Natural killer cell treated with Interleukin-12 subunit alpha and Interleukin-12 subunit beta and Interleukin-15 and Interleukin-18, amount 100 ng/mL, for 72 hours (primary cell): ENCODE measurements at places on chromosomes 3 and 15.

DNA sequence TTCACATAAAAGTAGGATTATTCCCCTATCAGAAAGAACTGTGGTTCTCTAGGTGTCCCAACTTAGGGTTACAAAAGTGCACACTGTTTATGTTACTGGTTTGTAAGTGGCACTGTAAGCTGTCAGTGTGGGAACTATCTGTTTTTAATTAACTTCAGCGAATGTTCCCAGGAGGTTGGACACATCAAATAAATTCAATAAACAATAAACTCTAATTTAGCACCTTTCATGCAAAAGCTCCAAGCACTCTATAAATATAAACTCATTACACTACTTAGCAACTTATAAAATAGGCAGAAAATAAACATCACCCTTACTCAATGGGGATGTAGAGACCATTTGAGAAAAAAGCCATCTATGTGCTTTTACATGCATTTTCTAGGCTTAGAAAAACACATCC lies 168.4 kb upstream of the SLC2A2 start:
- DNase-seq, result no peak

DNA sequence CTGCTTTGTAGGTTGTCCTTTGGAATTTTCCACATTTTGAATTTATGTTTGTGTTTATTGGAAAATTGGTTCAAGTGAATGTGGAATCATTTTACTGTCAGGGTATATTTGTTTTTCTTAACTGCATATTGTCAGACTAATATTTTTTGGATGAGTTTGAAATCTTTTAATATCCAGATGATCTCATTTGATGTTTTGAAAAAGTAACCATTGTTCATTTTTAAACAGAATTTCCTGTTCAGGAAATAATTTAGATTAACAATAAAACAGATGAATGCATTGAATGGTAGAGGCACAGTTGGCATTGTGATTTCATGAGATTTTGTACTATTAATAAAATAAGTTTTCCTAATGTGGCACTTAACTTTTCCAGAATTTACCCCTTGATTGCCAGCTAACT lies 15.5 kb downstream of the TRAK1 start:
- no peak for DNase-seq

- DNase-seq, result no peak
Observed at GRCh38 chr15:88621789-88622604, 857 bp downstream of the AEN start.

DNA sequence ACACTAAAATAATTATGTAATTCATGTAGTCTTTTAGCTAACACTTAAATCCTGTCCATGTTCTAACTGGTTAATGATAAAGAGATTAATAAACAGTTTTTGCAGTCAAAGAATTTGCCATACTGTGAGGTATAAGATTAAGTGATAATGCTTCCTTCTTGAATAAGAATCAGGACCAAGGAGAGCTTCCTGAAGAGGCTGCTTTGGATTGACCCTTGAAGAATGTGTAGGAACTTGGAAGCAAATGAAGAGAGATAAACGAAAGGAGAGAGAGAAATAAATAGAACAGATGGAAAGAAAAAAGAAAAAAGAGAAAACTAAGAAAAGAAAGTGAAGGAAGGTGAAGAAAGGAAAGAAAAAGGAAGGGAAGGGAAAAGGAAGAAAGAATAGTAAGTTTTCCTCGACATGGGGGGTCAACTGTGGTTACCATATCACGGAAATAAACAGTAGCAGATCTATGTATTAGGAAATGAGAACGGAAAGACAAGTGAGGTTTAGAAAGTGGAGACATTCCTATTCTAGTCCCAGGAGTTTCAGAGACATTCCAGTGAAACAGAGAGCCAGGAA lies 539.8 kb downstream of the FGF12 start:
- DNase-seq, result no peak

DNA sequence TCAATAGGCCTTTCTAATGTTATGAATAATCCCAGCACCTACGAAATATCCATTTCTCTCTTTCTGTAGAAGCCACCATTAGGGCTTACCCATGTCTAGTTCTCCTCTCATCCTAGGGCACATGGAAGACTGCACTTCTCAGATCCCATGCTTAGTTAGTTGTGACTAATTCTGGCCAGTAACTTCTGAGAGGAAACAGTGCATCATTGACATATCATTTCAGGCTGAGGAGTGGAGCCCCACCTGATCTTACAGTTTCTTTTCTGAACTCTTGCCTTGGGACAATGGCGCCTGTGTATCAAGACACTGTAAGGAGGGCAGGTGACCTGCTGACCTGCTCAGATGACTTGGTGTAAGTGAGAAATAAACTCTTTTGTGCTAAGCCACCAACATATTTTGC lies 39.4 kb upstream of the TBL1XR1 start:
- no peak for DNase-seq

- no peak for DNase-seq
Observed at GRCh38 chr15:79283252-79284048, 928 bp downstream of the ANKRD34C start.

GRCh38 chr3:104244680-104245220 lies 1122.0 kb upstream of the ALCAM start:
- DNase-seq, result no peak

DNA sequence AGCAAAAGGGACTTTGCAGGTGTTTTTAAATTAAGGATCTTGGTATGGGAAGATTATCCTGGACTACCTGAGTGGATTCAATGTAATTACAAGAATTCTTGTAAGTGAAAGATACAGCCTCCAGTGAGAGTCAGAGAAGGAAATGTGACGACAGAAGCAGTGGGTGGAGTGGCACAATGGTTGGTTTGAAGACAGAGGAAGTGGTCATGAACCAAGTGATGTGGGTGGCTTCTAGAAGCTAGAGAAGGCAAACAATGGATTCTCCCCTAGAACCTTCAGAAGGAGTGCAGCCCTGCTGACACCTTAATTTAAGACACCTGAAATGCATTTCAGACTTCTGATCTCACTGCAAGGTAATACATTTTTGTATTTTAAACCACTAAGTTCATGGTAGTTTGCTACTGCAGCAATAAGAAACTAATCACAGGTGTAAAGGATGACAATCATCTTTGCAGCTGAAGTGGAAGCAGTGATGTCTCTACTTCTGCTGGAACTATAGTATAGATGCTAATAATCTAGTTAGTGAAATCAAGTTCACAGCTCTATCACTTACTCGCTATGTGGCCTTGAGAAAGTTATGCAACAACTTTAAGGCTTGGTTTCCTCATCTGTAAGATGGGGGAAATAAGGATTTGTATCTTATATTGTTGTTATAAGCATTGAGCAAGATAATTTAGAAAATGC lies 403.4 kb upstream of the SUCLG2 start:
- no peak for DNase-seq

DNA sequence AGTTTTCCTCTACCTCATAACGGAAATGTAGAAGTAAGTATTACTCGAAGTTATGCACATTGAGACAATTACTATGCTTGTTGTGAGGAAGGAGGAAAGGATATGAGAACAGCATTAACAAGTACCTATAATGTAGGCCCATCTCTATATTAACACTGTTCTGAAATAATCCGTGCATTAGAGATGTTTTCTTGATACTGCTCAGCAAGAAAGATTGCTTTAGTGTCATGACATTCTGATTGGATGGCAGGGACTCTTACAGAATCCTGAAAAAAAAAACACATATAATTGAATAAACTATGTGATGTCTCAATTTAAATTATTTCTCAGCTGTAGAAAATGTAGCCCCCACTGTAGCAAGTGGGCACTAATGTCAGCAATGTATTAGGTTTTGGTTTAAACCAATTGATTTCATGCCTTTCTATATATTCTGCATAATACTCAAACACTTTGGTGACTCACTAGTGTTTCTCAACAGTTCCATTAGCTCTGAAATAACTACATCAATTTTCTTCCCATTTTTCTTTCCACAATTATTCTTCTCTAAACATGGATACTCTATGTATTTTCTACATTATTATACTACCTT lies 598.3 kb upstream of the BCHE start:
- DNase-seq, result no peak

DNA sequence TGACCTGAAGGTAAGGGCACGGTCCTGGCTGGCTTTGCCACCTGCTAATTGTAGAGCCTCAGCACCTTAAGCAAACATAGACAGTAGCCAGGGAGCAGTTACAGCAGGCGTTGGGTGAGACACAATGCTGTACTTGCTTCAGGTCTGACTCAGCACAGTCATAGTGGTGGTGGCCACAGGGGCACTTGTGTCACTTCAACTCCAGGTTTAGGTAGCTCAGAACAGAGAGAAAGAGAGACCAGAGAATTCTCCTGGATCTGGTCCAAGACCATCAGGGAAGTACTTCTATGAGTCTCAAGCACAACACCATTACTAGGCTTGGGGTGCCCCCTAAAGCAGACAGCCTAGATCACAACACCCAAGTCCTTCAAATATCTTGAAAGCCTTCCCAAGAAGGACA lies 204.4 kb downstream of the OTOL1 start:
- no peak for DNase-seq
